ENCODE measurements at places on chromosomes 4 and X. TPM values are rescaled to one million over a fixed set of nuclear protein-coding genes. Genes with fewer than 3 reads are reported as not detected.

ATP5ME gene
- total RNA-seq: 373 TPM

ANAPC4 gene
- 13.6 TPM for total RNA-seq

UCP1 gene
- not detected for total RNA-seq

IL2 gene
- not detected for total RNA-seq

EGF gene
- total RNA-seq: 0.27 TPM

GATA1 gene
- not detected for total RNA-seq
